ENCODE measurements at places on chromosomes 11 and 22.

- DNase-seq = no peak
Observed at GRCh38 chr11:1199751-1200610, 22.9 kb upstream of the MUC5B start.

DNA sequence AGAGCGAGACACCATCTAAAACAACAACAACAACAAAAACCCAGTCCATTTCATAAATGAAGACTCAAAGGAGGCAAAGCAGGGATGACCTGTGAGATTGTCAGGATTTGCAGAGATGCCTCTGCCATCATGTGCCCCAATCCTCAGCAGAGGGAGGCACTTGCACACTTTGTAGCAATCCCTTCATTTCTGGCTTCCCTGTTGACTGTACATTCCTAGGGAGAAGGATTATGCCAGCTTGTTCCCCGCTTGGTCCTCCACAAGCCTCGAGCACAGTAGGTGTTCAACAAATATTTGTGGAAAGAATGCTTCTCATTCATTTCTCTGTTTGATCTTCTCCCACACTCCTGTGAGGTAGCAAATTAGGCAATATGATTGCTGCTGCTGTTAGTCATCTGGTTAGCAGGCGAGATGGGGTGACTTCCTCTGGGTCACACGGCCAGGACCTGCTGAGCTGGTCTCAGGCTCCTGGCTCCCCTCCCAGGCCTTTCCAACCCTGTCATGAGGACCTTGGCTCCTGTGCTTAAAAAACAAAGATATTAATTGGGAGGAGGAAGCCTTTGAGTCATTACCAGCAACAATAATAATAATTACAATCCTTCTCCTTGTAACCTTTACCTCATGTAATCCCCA, 34.1 kb downstream of the LIF start:
- no peak for DNase-seq

DNA sequence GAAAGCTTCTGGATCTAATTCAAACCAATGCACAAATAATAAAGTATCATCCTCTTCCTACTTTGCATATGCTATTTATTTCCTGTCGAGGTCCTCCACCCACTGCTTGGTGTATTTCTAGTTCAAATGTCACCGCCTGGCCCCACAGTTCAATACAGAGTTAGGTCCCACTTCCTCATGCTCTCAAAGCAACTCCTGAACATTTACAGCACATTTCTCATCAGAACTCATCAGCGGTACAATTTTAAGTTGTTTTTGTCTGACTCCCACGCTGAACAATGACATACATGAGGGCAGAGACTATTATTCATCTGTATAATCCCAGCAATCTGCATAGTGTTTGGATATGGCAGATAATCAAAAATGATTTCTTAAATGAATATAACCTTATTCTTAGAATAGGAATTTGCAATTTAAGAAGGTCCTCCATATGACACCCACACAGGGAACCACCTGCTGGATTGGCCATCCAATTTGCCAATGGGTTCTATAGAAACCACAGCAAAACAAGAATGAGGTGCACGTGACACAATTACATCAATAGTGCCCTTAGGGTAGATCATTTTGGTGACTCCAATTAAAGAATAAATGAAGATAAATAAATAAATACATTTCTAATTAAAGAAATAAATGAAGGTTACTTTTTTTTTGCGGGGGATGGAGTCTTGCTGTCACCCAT, 54.2 kb downstream of the SLC25A17 start:
- DNase-seq = no peak

DNA sequence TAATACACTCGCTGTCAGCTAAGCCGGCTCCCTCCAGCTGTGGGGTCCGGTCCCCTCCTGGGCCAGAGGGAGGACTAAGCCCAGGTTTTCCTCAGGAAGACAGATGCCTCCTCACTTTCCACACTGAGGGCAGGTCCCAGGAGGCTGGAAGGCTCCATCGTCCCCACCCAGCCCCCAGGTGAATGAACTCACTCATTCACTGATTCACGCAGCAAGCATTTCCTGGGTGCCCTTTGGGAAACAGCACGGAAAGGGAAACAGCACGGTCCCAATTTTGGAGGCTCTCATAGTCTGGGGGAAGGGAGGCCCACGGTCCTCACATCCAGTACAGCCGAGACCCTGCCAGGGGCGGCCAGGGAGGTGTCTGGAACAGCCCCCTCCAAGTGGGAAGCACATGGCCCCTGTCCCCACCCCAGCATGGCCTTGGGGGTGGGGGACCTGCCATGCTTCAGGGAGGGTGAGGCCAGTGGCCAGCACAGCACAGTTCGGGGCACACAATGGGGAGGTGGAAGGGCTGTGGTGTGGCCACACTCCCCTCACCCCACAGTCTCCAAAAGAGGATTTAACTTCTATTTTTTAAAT, 9.3 kb upstream of the TH start:
- DNase-seq = no peak

DNA sequence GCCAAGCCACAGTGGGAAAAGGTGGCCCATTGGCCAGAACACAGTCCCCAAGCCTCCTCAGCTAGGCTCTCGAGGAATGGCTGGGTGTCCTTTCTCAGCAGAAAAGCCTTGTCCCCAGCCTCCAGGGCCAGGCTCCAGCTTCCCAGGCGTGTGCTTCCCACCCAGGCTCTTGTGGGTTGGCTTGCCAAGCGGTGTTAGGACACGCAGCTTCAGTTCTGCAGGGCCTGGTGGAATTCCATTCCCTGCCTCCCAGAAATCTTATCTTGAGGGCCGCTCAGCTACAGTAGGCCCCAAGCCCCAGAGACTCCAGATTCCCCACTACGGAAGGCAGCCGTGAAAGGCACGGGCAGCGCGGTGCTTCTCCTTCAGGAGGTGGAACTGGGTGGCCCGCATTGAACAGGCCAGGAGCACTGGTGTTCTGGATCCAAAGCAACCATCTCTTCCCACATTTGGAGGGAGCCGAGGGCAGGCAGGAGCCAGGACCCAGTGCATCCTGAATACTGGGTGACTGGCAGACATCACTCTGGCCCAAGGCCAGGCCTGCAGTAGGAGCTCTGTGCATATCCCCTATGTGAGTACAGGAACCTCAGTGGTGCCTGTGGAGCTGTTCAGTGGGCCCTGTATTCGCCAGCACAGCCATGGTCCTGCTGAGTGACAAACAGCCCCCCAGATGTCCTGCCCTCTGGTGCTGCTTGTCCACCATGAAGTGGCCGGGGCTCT, 16.7 kb upstream of the KCNQ1OT1 start:
- DNase-seq = no peak

GRCh38 chr11:44774731-44775130, 48.0 kb downstream of the TSPAN18 start:
- no peak for DNase-seq

GRCh38 chr11:17974246-17974645, 38.6 kb downstream of the SERGEF start:
- no peak for DNase-seq

GRCh38 chr11:67276781-67277230, 10.5 kb downstream of the GRK2 start:
- no peak for DNase-seq

DNA sequence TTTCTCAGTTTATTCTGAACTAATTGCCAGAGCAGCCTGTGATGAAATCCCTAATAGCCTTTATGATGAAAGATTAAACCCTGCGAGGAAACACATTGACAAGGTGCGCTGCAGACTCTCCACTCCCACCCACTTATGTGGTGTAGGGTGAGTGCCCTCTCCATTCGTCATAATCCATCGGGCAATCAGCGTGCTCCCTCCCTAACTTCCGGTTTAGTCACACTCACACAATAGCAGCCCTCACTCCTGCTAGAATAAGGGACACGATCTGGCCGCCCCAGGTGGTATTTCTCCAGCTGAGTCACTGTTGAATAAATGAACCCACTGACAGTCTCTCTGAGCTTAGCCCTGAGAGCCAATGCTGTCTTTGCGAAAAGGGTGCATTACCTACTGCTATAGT, 188.3 kb downstream of the OPCML start:
- DNase-seq = no peak

- no peak for DNase-seq
Observed at GRCh38 chr11:7569044-7569443, 55.2 kb downstream of the PPFIBP2 start.

- no peak for DNase-seq
Observed at GRCh38 chr11:35180317-35181233, 41.6 kb downstream of the CD44 start.

- no peak for DNase-seq
Observed at GRCh38 chr22:19871845-19872778, 17.4 kb upstream of the GNB1L start.

GRCh38 chr11:70552167-70553150, 154.1 kb downstream of the CTTN start:
- no peak for DNase-seq

GRCh38 chr22:25420471-25420924, 144.0 kb upstream of the GRK3 start:
- no peak for DNase-seq

DNA sequence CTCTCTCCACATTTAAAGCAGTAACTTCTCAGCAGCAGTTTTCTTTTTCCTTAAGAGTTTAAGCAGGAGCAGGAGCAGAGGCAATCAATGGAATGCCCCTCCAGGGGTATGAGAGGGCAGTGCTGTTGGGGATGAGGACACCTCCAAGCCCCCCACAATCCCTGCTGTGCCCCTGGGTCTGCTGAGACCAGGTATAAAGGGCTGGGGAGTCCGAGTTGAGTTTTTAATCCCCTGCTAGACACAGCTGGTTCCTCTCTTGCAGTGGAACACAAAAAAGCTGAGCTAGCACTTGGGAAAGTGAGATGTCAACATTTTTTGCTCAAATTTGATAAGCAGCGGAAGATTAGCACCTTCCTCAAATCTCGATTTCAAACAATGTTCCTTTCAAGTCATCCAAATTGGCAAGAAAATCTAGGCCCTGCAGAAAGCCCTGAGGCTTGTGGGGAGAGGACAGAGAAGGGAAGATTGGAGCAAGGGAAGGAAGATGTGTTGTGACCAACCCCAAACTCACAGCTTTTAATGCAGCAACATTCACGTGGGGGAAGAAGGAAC, 581.9 kb downstream of the SOX6 start:
- DNase-seq = no peak

GRCh38 chr11:21628641-21629040, 564.2 kb upstream of the ANO5 start:
- no peak for DNase-seq

DNA sequence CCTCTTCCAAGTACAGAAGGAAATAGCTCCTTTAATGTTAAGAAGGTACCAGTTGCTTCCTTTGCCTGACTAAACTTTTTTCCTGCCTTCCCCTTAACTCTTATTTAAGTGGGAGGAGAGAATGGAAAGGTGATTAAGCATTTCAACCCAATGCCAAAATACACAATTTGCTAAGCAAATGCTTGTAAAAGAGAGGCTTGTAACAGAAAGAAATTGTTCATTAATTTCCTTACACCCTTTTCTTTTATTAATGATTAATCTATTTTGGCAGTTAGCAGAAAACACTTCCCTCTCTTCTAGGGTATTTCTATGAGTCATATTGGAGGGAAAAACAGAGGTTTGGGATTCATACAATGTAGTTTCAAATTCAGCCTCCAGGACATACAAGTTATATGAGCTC, 427.6 kb upstream of the FAT3 start:
- DNase-seq = no peak

GRCh38 chr11:113519989-113520613, 44.9 kb upstream of the DRD2 start:
- no peak for DNase-seq

DNA sequence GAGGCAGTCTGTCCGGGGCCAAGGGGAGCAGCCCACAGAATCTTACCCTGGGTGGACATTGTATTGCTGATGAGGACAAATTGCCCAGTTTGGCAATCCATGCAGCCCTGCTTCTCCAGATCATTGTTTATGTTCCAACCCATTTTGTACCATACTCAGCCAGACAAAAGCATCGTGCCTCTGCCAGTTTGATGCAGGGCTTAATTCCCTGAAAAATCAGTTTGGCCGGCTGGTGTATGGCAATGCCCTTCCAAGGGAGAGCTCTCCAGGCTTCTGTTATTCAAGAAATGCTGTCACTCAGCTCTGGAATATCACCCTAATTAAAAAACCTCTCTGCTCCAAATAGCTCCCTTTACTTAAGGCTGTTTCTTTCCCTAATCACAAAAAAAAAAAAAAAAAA, 697.7 kb downstream of the TBC1D22A start:
- DNase-seq = no peak

Measured in activated T-cell treated with anti-CD3 and anti-CD28 coated beads for 24 hours (primary cell).